ENCODE measurements at places on chromosomes 5 and 9.

- peak; percentile 68 for DNase-seq
These were observed 26.6 kb downstream of the GRAMD2B start for GRCh38 chr5:126449751-126450271.

GRCh38 chr9:134793288-134794188 lies 87.1 kb upstream of the FCN2 start:
- no peak for DNase-seq

DNA sequence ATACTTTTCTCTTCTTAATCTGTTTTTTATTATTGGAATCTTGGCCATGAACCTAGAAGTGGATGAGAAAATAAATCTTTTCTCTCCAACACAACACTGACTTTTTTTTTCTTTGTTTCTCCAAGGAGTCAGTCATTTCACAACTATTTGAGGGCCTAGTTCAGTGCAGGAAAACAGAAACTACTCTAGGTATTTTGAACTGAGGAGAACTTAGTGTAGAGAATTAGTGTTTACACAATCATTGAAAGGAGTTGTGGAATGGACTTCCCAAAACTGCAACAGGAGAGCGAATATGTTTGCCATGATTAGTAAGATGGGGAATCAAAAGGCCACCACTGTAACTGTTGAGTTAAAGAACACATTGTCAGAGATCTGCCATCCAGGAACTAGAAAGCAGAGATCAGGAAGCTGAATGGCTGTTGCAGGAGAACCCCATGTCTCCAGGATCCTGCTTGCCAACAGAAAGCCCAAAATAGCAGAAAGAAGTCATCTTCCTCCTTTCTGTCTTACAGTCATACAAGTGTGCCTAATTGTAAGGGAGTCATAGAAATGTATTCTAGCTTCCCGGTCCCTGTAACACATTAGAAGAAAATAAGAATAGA lies 20.3 kb upstream of the PCDH1 start:
- DNase-seq: no peak

DNA sequence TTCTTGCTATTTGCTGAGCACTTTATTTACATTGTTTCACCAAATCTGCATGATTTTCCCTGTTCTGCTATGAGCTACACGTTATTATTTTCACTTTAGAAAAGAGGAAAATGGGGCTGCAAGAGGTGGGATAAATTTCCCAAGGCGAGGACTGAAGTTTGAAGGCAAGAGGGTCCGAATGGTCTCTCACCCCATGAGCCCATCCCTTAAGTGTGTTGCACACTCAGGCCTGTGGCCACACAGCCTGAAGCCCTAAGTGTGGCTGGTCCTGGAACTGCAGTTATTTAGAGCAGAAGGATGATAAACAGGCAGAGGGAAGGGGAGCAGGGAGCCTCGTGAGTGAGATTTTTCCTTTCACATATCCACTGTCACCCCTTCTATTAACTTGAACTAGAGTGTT lies 7.8 kb downstream of the PDE8B start:
- DNase-seq: no peak

DNA sequence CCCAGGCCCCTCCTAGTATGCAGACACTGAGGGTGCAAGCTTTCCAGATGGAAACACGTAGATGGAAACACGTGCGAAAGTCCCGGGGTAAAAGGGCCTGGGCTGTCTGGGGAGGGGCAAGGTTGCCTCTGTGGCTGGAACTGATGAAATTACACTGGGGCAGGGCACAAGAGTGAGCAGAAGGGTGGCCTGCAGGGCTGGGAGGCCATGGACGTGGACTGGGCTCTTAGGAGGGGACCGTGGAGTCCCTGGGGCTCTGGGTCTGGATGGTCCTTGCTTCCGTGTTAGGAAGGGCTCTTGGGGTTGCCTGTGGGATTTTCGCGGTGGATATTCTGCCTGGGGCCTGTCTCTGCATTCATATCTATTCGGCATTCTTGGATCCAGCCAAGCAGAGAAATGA lies 63.3 kb downstream of the IRX1 start:
- no peak for DNase-seq

DNA sequence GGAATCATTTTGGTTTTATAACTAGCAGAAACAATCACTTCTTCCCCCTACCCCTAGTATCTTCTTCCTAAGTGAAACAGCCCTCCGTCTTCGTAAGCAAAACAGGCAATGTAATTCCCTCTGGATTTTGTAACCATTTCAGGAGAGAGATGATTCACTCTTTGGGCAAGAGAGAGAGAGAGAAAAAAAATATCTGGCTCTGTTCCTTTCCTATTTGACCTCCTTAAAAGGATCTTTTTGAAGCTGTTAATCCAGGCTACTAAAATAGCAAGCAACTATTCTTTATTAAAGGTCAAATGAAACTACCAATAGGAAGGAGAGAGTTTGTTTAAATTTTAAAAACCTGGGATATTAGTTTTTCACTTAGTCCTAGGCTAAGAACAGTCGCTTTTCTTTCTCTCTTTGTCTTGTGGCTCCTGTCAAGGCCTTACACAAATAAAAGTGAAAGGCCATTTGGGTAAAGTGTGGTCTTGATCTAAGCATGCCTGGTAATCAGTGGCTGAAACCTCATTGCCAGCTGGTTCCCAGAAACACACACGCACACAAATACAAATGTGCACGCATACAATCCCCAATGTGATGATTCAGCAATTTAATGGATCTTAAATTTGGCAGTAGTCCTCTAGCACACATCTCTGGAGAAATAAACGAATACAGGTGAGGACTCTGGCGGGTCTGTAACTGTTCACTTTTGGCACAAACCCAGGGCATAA lies 70.2 kb downstream of the PRUNE2 start:
- no peak for DNase-seq

DNA sequence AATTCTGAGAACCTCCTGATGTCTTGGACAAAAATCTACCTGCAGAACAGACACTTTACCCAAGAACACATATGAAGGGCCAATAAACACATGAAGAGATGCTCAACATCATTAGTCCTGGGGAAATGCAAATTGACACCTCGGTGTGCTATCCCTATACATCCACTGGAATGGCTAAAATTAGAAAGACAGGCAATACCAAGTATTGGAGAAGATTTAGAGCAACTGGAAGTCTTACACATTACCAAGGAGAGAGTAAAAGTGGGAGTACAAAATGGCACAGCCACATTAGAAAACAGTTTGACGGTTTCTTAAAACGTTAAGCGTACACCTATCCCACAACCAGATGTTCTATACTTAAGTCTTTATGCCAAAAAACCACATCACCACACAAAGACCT lies 3.3 kb upstream of the TDRD7 start:
- no peak for DNase-seq

GRCh38 chr9:89274838-89275237 lies 36.2 kb upstream of the CKS2 start:
- no peak for DNase-seq

DNA sequence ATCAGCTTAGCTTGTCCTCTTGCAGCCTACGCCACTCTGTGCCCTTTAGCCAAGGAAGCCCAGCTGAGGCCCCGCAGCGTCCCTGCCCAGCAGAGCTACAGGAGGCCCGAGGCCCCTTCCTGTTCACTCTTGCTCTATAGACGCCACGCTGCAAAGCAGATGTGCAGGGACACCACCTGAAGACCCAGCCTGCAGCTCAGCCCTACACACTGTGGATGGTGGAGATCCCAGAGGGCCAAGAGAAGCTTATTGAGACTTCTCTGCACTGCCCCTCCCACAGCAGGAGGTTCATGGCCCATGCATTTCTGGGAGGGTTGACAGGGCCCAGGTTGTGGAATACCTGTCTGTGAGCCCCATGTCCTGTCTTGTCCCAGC lies 33.6 kb downstream of the IRF1 start:
- no peak for DNase-seq

GRCh38 chr9:133494636-133495326 lies 15.9 kb upstream of the SLC2A6 start:
- no peak for DNase-seq

- DNase-seq: no peak
These were observed 21.2 kb downstream of the MEGF9 start for GRCh38 chr9:120692901-120693699.

DNA sequence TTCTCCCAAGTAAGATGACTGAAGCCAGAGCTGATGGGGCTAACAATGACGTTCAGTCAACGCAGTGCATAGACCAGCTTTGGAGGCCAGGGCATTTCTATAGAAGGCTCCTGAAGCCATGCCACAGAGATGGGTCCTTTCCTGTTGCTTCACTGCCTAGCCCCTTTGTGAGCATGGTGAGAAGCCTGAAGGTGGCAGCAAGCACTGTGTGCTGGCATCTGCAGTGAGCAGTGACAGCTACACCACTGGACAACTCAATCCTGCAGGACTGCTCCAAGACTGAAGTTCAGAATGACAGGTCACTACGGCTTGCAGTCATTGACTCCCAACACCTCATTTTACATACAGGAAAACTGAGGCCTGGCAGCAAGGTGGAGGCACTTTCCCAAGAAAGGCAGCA lies 229.0 kb downstream of the TSSK1B start:
- DNase-seq: no peak

- DNase-seq: no peak
These were observed 480.9 kb upstream of the PAPPA start for GRCh38 chr9:115672477-115673316.

DNA sequence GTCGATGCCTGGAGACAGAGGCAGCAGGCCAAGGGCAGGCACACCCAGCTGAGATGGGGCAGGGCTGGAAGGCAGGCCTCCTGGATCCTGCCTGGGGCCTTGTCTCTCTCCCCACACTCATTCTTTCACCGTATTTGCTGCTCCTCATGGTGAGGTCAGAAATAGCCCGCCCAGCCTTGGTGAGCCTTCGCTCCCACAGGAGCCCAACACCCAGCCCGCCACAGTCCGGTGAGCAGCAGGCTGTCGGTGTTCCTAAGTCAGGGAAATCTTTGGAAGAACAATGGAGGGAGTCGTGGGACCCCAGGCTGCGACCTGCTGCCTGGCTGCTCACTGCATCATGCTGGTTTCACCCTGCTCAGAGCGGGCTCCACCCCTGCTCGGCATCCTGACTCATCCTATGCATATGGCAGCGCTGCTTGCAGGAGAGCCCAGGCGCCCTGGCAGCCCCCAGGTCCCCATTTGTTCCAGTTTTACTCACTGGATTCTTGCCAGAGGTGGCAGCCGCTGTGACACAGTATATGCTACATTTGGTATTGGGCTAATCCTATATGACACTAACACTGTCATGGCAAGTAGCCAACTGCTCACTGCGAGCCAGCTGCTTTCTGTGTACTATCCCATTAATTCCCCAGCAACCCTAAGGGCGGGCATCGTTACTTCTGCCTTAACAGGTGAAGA lies 53.2 kb upstream of the NCS1 start:
- no peak for DNase-seq

- no peak for DNase-seq
These were observed 85.4 kb downstream of the HSD17B4 start for GRCh38 chr5:119537704-119538103.

DNA sequence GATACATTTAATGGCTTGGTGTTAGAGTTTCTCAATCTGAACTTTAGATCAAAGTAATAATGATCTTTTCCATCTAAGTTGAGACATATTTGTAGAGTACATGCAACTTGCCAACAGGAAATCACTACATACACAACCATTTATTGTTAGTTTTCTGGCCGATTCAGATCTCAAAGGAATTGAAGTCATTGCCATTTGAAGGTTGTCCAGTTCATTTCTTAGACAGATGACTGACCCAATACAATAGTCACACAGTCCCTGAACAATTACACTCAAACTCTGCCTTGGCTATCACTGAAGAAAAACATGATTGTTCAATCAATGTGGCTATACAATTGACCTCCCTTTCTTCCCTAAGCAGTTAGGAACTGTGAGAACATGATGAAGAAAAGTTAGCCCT lies 753.2 kb upstream of the RIOK2 start:
- DNase-seq: no peak

- DNase-seq: no peak
These were observed 21.0 kb downstream of the GCNT4 start for GRCh38 chr5:75031366-75031765.

GRCh38 chr5:36957953-36958537 lies 81.5 kb downstream of the NIPBL start:
- DNase-seq: no peak

Data from CD4-positive, alpha-beta T cell treated with Interleukin-2 at 100 ng/mL for 4 hours (primary cell).